ENCODE measurements at places on chromosomes 2 and 18.
A peak's percentile ranks its signal among the peaks of the same experiment; 100 is the strongest.

GRCh38 chr2:237742191-237742590, 56.4 kb upstream of the RBM44 start:
- no peak for DNase-seq

- DNase-seq: peak; percentile 36
These were observed 634 bp downstream of the SPATS2L start for GRCh38 chr2:200306931-200307723.

GRCh38 chr2:50443868-50444630, 587.9 kb downstream of the NRXN1 start:
- DNase-seq: no peak

DNA sequence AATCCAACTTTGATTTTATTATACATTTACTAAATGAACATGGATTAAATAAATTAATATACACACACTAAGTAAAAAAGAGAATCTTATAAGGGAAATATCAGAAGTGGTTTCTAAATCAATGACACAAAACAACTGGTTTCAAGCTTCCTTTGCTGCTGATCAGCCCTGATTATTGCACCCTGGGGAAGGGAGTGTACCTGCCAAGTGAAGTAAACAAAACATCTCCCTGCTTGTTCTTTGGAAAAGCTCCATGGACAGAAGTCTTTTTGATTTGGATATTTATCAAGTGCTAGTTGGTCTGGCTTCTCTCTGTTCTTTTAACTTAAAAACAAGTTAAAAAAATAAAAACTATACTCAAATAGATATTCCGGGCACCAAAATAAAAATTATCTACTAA, 190.1 kb downstream of the PDE11A start:
- no peak for DNase-seq

DNA sequence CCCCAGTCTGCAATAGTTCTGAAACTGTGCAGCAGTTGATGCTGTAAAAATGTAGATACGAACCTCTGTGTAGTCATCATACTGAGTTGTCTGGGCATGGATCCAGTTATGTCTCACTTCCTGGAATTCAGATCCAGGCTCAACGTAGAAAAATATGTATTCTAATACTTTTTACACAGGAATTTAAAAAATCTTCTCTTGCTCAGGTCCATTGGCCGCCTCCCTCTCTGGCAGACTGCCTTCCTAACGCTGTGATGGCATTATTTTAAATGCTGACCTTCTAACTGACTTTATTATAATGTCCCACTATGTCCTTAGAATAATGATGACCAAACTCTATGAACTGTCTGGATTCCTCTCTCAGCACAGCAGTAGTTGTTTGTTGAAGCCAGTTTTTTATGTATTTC, 119.6 kb downstream of the FEZ2 start:
- no peak for DNase-seq

- DNase-seq: no peak
These were observed 57.0 kb upstream of the ZC3H15 start for GRCh38 chr2:186429104-186429503.

- DNase-seq: no peak
These were observed 306.9 kb upstream of the NT5C1B start for GRCh38 chr2:18896125-18896764.
